Activated CD4-positive, alpha-beta memory T cell treated with anti-CD3 and anti-CD28 coated beads for 36 hours (primary cell): ENCODE measurements at places on chromosomes 7 and 10. TPM values are rescaled to one million over a fixed set of nuclear protein-coding genes. Genes with fewer than 3 reads are reported as not detected.

DNA sequence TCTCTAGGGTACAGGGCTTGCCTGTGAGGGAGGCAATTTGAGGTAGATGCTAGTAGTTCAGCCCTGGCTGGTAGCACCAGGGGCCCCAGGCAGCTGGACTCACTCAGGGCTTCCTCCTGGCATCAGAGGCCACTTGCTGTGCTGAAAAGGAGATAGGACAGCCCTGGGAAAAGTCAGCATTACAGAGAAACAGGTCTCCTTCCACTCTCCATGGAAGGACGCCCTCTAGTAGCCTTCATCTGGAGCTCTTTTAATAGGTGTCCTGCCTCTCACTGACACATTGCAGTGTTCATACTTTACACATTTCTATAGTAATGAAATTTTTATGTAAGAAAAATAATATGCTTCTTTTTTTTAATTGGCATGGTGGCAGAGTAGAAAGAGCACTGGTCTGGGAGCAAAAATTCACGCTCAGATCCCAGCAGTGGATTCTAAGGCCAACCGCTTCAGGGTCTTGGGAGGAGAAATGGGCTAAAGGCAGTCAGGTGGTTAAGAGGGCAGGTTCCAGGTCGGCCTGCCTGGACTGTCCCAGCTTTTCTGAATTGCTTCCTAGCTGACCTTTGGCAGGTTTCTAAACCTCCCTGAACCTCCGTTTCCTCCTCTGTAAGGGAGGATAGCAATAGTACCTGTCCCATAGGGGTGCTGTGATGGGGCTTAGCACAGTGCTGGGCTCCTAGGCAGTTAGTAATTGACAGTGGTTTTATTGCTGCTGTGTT is 35.8 kb downstream of the AIFM2 start:
- DNase-seq: no peak

DNA sequence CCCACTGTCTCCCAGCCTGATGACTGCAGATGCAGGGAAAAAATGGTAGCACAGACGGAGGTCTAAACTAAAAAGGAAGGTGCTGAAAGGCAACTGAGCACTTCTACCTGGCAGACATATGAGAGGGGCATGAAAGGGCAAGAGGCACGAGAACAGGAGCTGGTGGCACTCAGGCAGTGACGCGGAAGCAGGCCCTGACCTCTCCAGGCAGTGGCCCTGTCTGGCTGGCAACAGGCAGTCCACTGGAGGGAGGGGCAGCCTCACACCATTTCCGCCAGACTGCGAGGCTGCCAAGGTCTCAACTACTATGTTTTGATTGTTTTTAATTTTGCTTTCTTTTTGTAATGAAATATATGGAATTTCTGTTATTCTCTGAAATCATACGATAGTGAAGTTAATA is 23.3 kb downstream of the VSTM2A start:
- DNase-seq: no peak

GRCh38 chr10:4813496-4813895 is 12.5 kb upstream of the AKR1E2 start:
- no peak for DNase-seq

- DNase-seq: no peak
Measured at GRCh38 chr7:102916881-102917280, 4.1 kb downstream of the LRRC17 start.

- DNase-seq: no peak
Measured at GRCh38 chr10:20105236-20105635, 289.0 kb downstream of the PLXDC2 start.

GRCh38 chr10:14476641-14477407 is 146.1 kb upstream of the FRMD4A start:
- DNase-seq: no peak

GRCh38 chr10:69326692-69327091 is 48.4 kb downstream of the HK1 start:
- no peak for DNase-seq

GRCh38 chr10:117175215-117175900 is 21.9 kb upstream of the KCNK18 start:
- no peak for DNase-seq

DNA sequence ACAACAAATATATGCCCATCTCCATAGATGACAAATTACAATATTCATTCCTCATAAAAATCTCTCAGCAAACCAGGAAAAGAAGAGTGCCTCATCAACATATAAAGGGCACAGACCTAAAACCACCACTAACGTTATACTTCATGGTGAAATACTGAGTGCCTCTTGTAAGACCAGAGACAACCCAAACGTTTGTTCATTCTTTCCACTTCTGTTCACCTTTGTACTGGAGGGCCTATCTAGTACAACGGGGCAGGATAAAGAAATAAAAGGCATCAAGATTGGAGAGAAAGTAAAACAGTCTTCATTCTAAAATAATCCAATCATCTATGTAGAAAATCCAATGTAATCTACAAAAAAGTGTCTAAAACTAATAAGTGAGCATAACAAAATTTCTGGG is 79.1 kb downstream of the LARP4B start:
- DNase-seq: no peak

DNA sequence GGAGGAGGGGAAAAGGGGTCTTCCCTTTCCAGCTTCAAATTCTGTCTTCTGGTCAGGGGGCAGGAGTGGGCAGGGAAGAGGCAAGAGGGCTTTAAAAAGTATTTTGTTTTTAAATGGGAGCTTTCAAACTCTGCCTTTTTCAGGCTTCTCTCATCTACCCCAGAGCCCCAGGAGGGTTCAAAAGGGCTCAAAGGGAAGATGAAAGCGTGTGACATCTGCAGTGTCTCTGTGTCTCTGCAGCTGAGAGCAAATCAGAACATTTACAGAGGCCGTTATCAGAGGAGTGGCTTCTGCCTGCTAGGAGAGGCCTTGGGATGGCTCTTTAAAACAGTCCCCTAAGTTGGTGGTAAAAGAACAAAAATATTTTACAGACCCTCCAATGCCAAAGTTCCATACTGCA is 30.3 kb downstream of the TRIM8 start:
- DNase-seq: no peak

DNA sequence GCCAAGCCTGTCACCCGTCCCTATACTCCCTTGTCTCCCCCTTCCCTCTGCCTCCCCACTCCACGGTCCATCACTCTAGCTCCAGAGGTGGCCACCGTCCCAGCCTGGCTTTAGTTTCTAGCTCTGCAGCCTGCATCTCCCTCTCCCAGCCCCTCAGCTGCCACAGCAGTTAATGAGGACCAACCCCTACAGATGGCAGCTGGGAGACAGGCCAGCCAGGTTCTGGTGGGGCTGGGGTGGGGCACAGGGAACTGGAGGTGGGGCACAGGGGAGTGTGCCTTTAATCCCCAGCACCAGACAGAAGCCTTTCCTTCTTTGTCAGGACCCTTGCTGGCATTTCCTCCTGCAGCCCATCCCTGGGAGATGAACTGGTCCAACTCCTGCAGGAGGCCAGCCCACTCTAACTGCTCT is 21.1 kb downstream of the UNC5B start:
- no peak for DNase-seq

DNA sequence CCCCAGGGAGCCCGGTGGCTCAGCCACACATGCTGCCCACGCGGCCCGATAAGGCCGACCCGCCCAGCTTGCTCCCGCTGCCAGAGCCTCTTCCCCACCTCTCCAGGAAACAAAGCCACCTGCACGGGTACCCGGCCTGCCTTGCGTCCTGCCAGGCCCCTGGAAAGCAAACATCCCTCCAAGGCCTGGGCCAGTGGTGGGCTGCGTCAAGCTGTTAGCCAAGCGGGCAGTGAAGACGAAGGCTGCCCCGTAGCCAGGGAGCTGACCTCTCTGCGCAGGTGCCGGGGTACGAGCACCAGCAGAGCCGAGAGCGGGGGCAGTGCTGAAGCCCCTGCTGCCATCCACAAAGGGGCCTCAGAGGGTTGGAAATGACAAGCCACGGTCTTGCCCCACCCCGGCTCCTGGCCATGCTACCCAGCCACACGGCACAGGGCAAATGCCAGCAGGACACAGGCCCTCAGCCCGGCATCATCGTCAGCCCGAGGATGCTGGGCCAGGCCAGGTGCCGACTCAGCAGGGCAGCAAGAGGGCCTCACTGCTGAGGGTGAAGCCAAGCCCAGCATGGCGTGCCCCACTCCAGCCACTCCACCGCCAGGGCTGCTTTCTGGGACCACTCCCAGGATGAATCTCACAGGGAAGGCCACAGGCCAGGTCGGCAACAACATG is 140.0 kb downstream of the PTPRN2 start:
- no peak for DNase-seq

- DNase-seq: no peak
Measured at GRCh38 chr7:37765872-37766525, 82.4 kb upstream of the NME8 start.

GRCh38 chr10:111261081-111261615 is 184.3 kb downstream of the ADRA2A start:
- no peak for DNase-seq

- no peak for DNase-seq
Measured at GRCh38 chr10:46019177-46019528, 11.3 kb downstream of the NCOA4 start.

DNA sequence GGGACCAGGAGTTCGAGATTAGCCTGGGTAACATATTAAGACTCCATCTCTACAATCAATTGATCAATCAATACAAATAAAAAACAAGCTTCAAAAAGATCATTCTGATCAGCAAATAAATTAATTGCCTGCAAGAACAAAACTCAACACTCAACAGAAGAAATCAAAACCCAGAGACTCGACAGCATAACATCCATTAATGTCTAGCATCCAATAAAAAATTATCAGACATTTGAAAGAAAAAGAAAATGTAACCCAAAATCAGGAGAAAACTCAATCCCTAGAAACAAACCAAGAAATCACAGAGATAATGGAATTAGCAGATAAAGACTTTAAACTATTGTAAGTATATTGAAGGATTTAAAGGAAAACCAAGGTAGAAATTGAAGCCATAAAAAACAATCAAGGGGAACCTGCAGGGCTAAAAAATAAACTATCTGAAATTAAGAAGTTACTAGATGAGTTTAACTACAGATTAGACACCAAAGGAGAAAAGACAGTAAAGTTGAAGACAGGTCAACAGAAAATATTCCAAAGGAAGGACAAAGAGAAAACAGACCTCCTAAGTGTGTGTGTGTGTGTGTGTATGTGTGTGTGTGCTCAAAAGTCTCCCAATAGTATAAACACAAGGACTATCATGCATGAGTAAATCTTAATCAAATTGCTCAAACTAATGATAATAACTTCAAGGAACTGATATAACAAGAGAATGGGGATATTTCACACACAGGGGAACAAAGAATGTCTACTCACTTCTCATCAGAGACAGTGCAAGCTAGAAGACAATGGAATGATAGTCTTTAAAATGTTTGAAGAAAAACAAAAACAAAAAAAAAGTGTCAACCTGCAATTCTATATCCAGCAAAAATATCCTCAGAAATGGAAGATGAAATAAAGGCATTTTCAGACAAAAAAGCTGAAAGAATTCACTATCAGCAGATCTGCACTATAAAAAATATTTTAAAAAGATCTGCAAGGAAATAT is 7.7 kb downstream of the NUDCD3 start:
- no peak for DNase-seq

DNA sequence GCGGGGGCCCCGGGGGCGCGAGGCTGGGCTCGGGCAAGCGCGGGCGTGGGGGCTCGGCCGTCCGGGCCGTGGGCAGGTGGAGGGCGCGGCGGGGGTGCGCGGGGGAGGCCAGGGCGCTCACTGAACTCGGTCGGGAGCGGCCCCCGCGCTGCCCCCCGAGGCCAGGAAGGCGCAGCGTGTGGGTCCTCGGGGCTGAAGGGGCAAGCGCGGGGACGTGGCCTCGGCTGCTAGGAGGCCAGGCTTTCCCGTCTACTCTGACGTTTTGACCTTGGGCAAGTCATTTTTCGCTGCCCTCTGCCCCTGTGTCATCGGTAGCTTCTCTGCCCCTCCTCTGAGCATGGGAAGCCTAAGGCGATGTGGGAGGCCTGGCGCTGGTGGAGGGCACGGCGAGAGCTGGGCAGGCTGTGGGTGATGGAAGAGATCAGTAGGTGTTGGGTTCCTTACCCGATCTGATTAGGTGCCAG is 441 bp downstream of the FBH1 start:
- peak; percentile 61 for DNase-seq

GRCh38 chr10:66483966-66484365 is 441.9 kb upstream of the LRRTM3 start:
- DNase-seq: no peak

- no peak for DNase-seq
Measured at GRCh38 chr10:127534496-127534895, 14.6 kb upstream of the NPS start.

GRCh38 chr7:17489961-17490360 is 191.5 kb downstream of the AHR start:
- no peak for DNase-seq

- DNase-seq: no peak
Measured at GRCh38 chr10:116538992-116539391, 6.7 kb upstream of the PNLIP start.

DNA sequence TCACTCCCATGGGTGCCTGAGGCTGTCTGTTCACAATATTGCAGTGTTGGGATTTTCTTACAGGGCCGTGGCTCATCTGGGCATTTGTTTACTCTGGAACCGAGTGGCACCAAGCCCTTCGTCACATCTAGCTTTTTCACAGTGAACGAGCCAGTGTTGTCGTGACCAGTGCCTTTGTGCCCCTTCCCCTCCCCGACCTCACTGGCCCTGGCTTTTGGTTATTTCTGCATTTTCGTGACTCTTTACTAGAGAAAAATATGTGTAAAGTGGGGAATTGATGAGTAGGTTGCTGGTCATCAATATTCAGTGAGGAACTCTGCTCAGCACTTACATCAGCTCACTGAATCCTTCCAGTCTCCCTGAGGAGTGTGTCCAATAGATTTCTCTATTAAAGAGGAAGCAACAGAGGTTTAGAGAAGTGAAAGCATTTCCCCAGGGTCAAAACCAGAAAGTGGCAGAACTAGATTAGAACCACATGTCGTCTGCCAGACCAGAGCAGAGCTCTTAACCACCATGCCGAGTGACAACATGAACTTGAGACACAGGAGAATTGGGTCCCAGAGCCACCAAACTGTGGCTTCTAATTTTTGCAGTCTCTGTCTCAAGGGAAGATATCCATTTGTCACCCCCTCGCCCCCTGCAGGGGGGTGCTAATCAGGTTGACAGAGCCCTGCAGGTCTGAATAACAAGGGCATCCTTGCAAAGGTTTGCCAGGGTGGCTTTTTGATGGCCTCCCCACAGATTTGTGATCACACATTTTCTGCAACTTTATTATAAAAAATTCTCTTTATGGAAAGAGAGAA is 125.3 kb downstream of the CHN2 start:
- no peak for DNase-seq

DNA sequence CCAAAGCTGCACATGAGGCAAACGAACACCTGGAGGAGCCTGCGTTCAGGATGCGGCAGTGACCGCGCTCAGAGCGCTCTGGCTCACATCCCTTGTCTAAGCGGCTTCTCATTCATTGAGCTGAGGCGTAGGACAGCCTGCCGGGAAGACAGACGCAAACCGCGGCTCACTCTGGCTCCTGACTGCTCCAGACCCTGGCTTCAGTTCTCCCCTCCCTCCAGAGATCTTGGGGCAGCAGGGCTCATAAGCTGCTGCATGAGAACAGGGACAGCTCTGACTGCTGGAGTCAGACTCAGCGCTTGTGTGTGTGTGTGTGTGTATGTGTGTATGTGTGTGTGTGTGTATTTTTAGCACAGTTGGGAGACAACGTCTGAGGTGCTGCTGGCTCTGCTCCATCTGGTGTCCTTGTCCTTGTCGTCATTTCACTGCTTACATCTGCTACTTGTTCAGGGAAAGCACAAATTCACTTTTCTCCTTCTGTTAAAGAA is 15.8 kb upstream of the LYZL2 start:
- peak; percentile 52 for DNase-seq

The BTRC gene
- total RNA-seq: 18.2 TPM

The TAS2R4 gene
- total RNA-seq: 0.62 TPM

The C10orf90 gene
- not detected for total RNA-seq
